ENCODE measurements at places on chromosomes 7 and 10.
A peak's percentile ranks its signal among the peaks of the same experiment; 100 is the strongest.

DNA sequence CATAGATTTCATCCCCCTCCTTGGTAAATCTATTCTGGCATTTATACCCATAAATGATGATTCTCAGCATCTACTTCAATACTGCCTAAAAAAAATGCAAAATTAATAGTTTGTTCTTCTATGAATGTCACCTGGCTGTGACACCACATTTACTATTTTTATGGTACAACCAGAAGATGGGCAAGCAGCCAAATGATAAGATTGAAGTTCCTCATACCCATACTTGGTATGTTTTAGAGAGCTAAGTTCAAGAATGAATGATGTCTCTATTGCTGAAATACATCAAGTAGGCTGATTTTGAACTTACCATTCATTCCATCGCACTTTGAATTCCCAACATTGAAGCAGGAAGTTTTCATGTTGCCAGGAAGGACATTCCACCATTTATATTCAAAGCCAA lies 134.2 kb downstream of the ELAPOR2 start:
- no peak for DNase-seq

DNA sequence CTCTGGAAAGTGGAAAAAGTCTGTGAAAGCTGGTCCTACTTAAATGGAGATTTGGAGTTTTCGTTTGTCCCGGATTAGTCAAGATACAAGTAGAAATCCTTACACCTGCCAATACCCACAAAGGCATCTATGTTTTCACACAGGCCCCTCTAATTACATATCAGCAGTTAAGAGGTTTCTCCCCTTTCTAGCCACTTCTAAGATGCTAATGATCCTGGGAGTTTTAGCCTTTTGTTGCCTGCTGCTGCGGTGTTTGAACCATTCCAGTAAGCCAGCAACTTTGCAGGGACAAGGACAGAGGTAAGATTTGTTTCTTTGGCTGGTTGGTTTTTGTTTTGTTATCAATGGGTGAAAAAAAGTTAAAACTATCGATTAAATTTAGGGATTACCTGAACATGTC lies 5.8 kb upstream of the C1QL3 start:
- DNase-seq, result no peak

DNA sequence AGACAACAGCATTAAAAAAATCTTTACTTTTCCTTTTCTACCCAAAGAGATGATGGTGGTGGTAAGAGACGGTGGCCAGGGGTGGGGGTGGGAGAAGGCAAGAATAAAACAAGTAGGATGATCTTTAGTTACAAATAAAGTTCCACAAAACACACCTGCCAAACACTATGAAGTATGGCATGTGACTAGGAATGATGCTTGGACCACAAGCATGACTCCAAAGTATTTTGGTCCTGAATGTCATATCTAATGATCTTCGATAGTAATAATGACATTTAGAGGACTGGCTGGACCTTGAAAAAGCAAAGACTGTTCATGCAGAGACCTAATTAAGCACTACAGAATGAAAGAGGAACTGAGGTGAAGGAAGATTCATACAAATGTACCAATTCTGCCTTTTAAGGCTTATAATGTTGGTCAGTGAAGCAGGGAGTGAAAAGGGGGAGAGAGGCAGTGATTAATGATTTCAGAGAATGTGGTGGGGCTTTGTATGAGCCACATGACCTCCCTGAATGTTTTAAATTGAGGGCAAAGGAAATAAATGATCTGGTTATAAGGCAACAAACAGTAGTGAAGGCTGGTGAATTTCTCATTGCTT lies 29.6 kb upstream of the DKK1 start:
- no peak for DNase-seq

- no peak for DNase-seq
Measured at GRCh38 chr10:16016688-16017087, 156.4 kb upstream of the MINDY3 start.

GRCh38 chr7:18877874-18878273 lies 239.6 kb downstream of the TWIST1 start:
- DNase-seq, result no peak

DNA sequence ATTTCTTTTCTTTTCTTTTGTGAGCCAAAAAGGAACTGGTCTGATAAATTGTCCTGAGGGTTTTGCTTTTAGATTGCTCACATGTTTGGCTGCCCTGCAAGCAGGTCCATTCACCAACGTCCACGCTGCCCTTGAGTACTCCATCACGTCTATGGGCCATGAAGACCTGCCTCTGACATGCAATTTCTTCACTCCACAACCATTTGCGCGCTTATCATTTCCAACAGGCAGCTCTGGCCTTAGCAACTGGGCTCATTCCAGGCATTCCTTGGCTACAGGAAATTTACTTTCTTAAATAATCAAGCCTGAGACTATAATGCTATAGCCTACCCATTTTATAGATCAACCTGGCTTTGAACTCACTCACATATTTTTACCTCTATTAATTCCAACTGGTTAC lies 408.3 kb upstream of the C7orf33 start:
- no peak for DNase-seq

DNA sequence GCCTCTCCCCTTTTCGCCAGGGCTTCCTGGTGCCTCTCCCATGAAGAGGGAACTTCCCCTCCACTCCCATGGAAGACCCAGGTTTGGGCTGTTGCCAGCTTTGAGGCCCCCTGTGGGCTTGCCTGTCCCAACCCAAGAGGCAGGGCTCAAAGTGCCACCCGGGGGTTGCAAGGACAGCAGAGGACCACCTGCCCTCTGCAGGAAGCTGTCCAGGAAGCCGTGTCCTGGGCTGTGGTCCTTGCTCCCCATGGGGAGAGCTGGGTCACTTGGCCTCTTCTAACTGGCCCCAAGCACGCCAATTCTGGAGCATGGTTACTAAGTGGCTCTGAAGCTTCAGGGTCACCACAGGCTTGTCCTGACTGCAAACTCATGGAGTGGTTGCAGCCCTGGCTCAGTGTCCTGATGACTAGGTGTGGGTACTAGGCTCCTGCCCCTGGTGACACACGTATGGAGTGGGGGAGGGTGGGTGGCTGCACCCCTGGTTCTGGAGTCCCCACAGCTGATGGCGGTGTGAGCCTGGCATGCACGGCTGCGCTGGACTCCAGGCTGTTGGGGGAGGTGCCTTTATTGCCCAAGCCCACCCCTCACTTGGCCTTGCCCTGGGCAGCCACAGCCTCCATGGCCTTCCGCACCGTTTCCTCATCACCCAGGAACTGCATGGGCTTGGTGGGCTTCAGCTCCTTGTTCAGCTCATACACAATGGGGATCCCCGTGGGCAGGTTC lies 3.0 kb downstream of the PGAM2 start:
- DNase-seq, result no peak

- no peak for DNase-seq
Measured at GRCh38 chr7:79877874-79878465, 256.7 kb upstream of the GNAI1 start.

GRCh38 chr10:87642486-87642885 lies 17.2 kb upstream of the PAPSS2 start:
- DNase-seq, result no peak

- DNase-seq, result no peak
Measured at GRCh38 chr7:742791-743190, 15.7 kb upstream of the PRKAR1B start.

DNA sequence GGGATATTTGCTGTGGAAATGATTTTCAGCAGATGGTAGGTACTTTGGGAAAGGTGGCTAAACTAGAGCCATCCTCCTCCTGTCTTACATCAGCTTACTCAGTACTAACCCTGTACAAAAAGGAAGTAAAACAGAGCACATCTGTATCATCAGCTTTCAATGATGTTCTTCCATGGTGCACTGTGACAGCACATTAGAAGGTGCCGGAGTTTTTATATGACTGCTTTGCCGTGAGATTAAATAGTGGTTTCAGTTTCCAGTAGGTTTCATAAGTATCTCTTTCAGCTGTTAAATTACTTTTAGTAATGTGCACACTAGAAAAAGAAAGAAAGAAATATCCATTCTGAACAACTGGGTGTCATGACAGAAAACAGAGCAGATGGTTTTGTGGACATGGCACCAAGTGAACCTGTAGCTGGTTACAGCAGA lies 86.5 kb downstream of the ARID5B start:
- DNase-seq, result peak; percentile 90

- DNase-seq, result no peak
Measured at GRCh38 chr10:131167036-131167860, 144.3 kb downstream of the TCERG1L start.

GRCh38 chr10:86104611-86105145 lies 261.9 kb downstream of the GRID1 start:
- DNase-seq, result no peak

DNA sequence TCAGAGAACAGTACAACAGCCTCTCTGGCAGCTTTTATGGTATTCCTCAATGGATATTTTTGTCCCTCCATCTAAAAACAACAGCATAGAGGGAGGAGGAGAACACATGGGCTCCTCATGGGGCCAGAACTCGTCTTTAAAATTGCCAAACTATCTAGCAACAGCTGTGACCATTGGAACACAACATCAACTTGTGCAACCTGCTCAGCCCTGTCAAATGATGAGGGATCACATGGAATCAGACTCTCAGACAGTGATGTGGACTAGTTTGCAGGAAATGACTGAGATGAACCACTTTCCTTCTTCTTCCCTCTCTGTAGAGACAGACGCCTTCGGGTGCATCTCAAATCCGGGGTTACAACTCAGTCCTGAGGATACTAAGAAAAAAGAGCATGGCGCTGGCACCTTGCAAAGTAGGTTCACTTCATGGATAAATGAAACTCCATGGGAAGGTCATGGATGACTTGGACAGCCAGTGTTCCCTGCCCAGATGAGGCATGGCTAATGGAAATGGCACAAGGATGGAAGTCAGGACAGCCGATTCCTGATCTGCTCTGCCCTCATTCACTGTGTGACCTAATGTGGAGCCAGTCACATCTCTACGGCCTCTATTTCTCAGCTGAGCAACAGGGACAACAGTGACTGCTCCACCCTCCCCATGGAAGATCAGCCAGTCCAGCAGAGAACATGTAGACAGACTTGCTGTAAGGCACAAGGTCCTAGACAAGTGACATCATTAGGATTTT lies 24.6 kb upstream of the DGKI start:
- DNase-seq, result no peak

GRCh38 chr10:34190580-34190979 lies 624.5 kb downstream of the PARD3 start:
- DNase-seq, result no peak

- no peak for DNase-seq
Measured at GRCh38 chr10:63129888-63130287, 3.2 kb upstream of the NRBF2 start.

DNA sequence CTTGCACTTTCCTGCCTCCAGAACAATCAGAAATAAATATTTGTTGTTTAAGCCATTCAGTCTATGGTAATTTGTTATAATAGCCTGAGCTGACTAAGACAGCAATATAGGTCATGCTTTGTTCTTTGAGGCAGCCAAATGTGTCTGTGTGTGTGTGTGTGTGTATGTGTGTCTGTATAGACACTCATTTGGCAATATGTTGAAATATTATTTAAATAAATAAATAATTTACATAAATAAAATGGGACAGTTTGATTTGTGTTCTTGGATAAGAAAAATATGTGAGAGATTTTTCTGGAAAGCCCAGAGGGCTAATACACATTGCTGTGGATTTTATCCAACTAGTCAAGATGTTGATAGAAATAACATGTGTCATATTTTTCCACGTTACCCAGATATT lies 140.2 kb downstream of the PTN start:
- DNase-seq, result no peak

DNA sequence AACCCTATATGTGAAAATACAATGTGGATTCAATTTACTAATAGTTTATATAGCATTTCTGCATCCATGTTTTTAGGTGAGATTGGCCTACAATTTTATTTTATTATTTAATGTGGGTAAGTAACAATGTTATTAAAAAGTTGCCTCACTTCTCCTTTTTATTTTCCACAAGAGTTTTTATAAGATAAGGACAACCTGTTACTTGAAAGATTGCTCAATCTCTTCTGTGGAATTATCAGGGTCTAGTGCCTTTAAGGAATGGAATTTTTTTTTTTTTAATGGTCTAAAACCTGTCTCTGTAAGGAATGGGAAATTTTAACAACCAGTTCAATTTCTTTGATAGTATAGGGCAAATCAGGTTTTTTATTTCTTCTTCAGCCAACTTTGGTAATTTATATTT lies 53.9 kb upstream of the RAB18 start:
- DNase-seq, result no peak

GRCh38 chr7:158923928-158924511 lies 67.7 kb downstream of the DYNC2I1 start:
- DNase-seq, result no peak

DNA sequence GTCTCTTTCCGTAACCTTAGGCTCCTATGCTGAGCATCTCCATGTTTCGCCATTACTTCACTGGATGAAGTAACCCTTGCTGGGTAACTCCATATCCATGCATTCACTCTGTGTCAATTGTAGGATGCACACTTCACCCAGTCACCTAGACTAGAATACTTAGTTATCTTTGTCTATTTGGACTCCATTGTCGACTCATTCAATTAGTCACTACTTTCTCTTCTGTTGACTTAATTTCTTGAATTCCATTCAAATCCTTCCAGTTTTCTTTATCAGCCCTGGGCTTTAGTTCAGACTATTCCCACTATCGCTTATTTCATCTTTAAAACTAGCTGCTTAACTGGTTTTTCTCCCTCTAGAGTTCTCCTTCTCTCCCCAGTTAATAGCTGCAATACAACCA lies 111.3 kb upstream of the TNS3 start:
- no peak for DNase-seq

DNA sequence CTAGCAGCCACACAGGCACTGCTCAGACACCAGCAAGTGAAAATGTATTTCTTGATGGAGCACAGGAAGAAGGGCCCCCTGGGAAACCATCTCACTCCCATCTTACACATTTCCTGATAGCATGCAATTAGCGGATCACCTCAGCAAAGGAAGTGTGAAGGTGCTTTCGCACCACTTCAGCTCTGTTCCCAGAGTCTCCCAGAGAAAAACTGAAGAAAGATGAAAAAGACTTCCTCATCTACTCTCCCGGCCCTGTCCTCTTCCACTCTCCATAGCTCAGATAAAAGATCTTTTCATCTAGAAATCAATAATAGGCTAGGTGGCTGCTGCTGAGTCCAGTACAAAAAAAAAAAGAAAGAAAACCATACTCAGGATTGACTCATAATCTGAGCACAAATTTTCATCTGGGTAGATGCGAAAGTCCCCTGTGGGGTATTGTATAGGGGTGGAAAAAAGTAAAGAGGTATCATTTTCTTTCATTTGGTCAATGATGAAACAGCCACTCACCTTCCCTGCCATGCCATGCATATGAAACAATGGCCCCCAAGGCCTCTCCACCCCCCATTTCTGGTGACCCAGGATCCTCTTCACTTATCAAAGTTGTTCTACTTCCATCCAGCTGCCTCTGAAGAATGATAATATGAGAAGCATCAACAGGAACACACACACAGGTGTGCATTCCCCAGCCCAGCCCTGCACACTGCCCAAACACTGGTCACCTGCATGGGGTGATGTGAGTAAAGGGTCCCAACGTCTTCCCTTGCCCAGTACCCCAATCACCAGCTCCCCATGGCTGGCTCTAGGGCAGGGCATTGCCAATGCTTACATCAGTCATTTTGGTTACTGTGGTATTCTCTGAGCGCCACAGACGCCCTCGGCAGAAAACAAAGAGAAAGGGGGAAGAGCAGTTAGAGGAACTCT lies 48.8 kb upstream of the DGKI start:
- no peak for DNase-seq
